Tibial nerve (tissue), 4 donors: ENCODE measurements at places on chromosomes 6 and 20. TPM values are rescaled to one million over a fixed set of nuclear protein-coding genes. Genes with fewer than 3 reads are reported as not detected.

DNA sequence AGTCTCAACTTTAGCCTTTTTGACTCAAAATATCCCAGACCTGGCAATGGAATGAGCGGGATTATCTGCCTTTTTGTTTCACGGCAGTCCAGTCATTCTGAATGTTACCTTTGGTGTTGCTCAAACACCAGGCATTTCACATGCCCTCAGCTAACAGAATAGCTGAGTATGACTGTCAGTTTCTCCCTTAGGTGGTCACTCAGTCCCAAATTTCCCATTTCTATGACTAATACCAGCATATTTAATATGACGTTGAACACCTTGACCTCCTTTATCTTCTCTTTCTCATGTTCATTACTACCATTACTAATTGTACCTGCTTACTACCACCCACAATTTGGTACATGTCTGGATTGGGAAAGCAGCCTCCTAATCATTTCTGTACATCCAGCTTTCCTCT, 65.2 kb downstream of the EDN1 start:
- H3K27me3 ChIP-seq: no peaks in the 10 kb centered on the region
- H3K27ac ChIP-seq: no peak overlapping the region
- no peaks in the 10 kb centered on the region for H3K36me3 ChIP-seq

- H3K27me3 ChIP-seq: no peaks in the 10 kb centered on the region
- no peaks in the 10 kb centered on the region for H3K4me1 ChIP-seq
- no peak for DNase-seq
- H3K36me3 ChIP-seq: no peaks in the 10 kb centered on the region
- no peak overlapping the region for H3K4me3 ChIP-seq
Observed at GRCh38 chr20:1555952-1556351, 1.6 kb downstream of the SIRPD start.

- H3K27me3 ChIP-seq: no peaks in the 10 kb centered on the region
- H3K27ac ChIP-seq: no peak overlapping the region
- no peaks in the 10 kb centered on the region for H3K36me3 ChIP-seq
- H3K4me3 ChIP-seq: no peak overlapping the region
Observed at GRCh38 chr6:106739387-106739786, 110.0 kb downstream of the QRSL1 start.

DNA sequence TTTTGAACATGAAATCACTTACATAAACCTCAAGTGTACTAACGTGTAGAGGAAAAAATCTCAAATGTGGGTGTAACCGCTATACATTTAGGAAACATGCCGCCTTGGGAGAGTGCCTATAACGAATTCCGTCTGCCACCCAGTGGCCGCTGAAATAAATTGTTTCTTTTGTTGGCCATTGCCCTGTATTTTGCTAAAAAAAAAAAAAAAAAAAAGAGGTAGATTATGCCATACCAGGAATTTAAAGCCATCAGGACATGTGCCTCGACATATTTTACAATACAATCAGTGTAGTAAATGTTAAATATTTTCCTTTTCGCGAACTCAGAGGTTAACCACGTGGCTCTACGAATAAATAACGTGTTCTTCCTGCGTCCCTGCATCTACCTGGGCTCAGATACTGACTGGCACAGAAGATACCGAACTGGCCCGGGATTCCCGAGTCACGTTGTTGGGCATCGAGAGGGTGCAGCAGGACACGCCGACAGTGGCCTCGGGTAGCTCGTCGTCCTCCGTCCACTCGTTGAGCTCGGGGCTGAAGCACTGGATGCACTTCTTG, 14.3 kb downstream of the KLHL31 start:
- DNase-seq: no peak
- peak overlapping the region; percentile 46 for H3K4me3 ChIP-seq
- H3K4me1 ChIP-seq: no peaks in the 10 kb centered on the region
- H3K36me3 ChIP-seq: no peaks in the 10 kb centered on the region

- H3K27ac ChIP-seq: no peak overlapping the region
- peaks cover 13% of the 10 kb centered on the region for H3K4me1 ChIP-seq
- H3K27me3 ChIP-seq: no peaks in the 10 kb centered on the region
- no peak overlapping the region for H3K4me3 ChIP-seq
- DNase-seq: no peak
- H3K36me3 ChIP-seq: no peaks in the 10 kb centered on the region
Observed at GRCh38 chr20:19314621-19315020, 102.2 kb downstream of the SLC24A3 start.

Gene LPA
- not detected for total RNA-seq

Gene COX7A2
- 178 TPM for total RNA-seq

Gene OOEP
- not detected for total RNA-seq

Gene RIPK1
- 20.1 TPM for total RNA-seq
